Frontal cortex (tissue), 4 donors: ENCODE measurements at places on chromosomes 5 and 9. TPM values are rescaled to one million over a fixed set of nuclear protein-coding genes. Genes with fewer than 3 reads are reported as not detected.

Gene NCS1
- 229 TPM for total RNA-seq

Gene PCDHAC2
- total RNA-seq: 29.8 TPM

GRCh38 chr9:37293664-37294524 lies 128.6 kb upstream of the GRHPR start:
- DNase-seq: no peak

- no peak for DNase-seq
These were observed 243.8 kb downstream of the BNC2 start for GRCh38 chr9:16626577-16627130.

- no peak for DNase-seq
These were observed 288.7 kb downstream of the RFX3 start for GRCh38 chr9:3237121-3237520.

DNA sequence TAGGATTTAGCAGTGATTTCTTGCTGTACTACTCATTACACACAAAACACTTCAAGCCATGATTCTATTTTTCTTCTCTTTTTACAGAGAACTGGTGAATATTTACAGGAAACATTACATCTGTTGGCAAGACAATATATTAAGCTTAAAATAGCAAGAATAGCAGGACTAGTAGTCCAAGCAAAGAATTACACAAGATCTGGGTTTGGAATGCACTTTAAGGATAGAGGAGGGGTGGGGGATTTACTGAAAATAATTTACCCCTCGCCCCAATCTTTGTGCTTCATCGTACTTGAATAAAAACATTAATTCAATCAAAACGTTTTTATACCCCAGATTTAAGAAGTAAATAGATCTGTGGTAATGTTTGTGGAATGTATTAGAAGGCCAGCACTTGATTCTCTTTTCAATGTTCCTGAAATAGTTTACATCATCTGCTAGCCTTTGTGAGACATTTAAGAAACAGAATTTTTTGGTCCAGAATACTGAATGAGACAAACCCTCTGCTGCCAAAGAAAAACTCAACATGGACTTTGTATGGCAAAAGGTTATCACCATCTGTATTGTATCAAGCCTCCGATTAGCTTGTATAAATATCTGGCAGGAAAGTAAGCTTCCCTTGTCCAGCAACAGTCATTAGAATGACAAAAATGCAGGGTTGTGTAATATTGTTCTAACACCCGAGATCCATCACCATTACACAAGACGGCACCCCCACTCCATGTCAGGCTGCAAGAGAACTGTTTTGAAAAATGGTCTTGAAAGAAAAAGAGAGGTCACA lies 23.8 kb downstream of the SVEP1 start:
- no peak for DNase-seq
